ENCODE measurements at places on chromosomes 5 and 9.

- no peak for DNase-seq
These were observed 32.5 kb upstream of the N4BP3 start for GRCh38 chr5:178080618-178081410.

- DNase-seq, result no peak
These were observed 16.1 kb upstream of the DRD1 start for GRCh38 chr5:175460126-175460525.

DNA sequence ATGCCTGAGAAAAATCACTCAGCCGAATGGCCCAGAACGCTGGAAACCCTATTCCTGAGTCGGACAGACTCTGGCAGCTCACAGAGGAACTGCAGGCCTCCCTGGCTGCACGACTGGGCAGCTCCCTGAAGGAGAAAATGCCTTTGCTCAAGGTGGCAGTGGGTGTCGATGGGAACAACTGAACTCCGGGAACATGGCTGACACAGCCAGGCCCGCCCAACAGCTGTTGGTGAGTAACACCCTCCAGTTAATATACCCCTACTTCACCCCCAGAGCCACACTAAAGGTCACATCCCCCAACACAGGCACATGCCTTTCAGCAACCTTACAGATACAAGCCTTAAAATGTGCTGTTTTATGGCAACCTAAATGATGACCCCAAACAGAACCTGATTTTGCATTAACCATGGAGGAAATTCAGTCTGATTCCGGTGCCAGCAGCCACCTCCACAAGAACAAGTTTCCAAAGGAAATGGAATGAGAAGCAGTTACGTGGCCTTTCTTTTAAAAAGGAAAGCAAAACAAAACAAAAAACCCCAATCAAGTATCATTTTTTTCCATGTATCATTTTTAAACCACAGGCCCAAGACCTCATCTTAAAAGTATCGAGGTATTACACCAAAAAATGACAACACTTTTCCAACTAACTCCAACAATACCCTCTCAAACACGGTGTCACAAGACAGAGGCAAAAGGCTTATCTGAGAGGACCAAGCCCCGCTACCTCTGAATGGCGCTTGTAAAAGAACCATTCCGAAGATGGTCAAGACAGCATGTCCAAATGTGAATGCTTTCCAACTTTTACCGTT is 3.1 kb downstream of the KLF9 start:
- no peak for DNase-seq

DNA sequence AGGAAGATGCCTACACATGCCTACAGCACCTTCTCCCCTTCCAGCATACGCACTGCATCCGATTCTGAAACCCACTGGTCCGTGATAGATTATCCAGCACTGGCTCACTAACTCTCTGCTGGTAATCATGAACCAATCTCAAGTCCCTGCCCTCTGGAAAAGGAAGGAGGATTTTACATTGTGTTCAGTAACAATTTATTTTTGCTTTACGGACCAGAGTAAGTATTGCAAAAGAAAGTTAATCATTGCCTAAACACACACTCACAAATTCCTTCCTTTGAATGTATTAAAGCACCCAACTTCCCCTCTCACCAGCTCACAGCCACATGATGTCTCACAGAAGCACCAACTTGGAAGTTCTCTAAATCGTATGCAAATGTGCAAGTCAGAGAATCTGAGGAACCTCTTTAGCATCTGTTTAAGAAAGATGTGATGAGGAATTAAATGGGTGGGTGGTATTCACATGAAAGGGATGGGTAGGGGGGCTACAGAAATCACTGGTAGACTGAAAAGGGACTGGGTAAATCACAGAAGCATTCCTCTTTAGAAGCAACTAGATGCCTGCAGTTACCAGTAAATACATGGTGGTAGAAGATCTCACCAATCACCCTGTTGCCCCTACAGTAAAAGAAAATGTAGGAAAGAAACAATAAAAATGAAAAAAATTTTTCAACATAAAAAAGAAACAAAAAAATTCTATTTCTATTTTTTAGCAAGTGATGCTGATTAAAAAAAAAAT is 8.4 kb downstream of the GNAQ start:
- no peak for DNase-seq

GRCh38 chr9:94993160-94993820 is 266.8 kb downstream of the AOPEP start:
- no peak for DNase-seq

GRCh38 chr5:160119142-160119904 is at the start of gene PWWP2A:
Gene PWWP2A (minus strand): TSS chr5:160119450. CDS start chr5:160119388, 62 bp downstream.
- peak; percentile 99 for DNase-seq

GRCh38 chr5:110267714-110268113 is 458.8 kb downstream of the TMEM232 start:
- DNase-seq, result no peak

DNA sequence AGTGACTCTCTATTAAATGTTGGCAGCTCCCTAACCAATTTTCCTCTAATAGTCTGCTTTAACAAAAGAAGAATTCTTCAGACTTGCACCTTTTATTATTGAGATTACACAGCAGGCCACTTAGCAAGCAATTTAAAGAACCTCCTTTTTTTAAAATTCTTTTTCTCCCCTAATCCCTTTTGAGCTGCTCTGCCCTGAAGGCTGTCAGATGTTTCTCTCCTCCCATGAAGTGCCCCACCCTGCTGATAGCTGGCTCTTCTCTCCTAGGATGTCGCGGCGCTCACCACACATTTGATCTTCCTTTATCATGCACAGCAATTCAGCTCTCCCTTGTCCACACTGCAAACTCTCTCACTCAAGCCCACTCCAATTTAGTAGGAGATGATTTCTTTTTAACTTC is 1471.1 kb upstream of the ACO1 start:
- no peak for DNase-seq

- no peak for DNase-seq
These were observed 67.8 kb downstream of the SGCD start for GRCh38 chr5:156394642-156395305.

GRCh38 chr5:140634103-140634502 is 1.1 kb upstream of the CD14 start:
- no peak for DNase-seq

Data from NCI-H1092 (cell line).